ENCODE measurements at places on chromosomes 5 and 9. TPM values are rescaled to one million over a fixed set of nuclear protein-coding genes. Genes with fewer than 3 reads are reported as not detected.

DNA sequence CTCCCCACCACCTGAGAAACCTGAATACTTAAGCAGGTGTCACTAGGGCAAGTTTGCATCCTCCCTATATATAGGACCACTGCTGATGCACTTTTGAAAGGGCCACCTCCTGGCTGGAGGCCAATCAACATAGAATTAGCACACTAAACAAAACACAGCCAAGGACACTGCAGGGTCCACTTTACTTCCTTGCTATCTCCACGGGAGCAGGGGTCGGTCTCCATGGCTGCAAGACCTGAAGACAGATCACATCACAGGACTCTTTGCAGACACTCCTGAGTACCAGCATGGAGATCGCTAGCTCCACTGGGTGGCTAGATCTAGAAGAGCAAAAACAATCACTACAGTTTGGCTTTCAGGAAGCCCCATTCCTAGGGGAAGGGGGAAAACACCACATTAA, 72.3 kb downstream of the C9orf153 start:
- DNase-seq = peak; percentile 25

GRCh38 chr9:31253800-31254762, 1130.4 kb upstream of the ACO1 start:
- no peak for DNase-seq

DNA sequence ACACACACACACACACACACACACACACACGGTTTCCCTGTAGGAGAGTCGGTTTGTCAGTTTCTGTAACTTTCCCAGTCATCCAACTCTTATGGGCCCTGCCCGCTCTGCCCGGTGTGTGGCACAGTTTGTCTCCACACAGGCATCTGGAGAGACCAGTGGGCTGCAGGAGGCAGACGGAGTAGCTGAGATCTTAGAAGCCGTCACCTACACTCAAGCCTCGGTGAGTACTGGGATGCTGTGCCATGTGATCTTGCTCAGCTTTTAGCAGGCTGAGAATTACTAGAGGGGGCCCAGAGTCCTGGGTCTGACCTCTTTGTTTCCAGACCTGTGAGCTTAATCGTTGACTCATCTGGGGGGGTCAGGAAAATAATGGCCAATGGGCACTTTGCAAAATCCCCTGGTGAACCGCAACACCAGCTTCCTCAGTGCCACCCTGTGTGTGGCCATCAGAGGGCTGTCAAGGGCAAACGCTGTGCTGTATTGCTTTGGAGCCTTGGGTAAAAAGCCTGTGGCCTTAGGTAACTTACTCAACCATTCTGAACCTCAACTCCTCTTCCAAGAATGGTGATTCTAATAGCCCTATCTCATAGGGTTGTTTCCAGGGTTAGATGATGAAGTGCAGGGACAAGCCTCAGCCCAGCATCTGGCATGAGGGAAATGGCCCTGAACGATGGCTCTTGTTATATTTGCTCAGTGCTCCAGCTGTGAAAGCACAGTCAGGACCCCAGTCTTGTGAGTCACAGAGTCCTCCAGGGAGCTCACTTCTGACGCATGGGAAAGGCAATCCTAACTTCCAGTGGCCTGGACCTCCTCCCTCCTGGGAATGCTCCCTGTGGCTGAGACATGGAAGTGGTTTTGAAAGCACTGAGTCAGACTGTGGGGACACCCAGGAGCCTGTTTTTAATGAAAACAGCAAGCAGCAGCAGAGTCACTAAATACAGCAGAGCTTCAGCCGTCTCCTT, 45.6 kb downstream of the COL15A1 start:
- DNase-seq = peak; percentile 33

DNA sequence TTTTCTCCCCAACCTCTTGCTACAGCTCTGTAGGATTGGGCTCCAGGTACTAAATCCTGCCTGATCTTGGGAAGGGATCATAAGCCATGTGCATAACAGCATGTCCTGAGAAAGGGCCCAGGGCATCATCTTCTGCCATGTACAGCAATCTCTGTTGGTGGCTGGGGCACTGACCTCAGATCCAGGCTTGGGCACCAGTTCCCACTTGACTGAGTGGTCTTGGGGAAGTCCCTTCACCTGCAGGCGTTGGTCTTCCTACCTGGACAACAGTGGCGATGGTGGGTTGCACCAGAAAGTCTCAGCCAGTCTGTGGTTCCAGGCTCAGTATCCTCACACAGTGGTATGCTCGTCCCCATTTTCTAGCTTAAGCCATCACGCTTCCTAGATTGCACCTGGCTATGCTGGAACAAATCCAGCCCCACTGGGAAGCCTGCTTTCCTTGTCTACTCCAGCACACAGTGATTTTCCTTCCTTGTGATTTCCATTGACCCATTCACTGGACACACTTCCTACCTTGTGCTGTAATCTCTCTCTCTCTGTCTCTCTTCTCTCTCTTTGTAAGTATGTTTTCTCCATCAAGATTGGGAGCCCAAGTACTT, 121.7 kb upstream of the PITX1 start:
- DNase-seq = no peak

DNA sequence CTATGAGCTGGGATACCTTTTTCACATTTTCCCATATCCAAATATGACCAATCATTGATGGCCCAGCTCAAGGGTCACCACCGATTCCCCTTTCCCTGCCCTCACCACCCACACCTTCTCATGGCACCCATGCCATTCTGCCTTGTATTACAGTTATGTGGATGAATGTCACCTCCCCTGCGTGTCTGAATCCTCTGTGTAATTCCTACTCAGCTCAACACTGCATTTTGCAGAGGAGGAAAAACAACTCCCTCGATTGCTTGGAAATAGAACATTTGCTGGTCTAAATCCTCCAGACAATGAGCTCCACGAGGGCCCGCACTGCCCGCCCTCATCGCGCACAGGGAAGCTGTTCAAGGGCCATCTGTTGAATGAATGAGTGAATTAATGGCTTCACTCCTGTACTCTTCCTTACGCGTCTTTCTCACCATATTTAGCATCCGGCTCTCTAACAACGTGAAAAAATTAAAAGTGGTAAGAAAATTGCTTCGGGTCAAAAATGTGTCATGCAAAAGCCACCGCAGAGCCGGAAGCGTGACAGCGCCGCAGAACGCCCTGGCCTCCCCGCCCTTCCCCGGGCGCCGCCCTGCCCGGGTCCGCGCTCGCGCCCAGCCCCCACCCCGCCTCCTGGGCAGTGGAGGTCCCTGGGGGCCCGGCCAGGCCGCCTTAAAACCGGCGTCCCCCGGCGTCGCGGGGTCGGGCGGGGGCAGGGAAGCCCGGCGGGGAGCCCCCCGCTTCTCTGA, 704 bp downstream of the SUSD1 start:
- DNase-seq = peak; percentile 89

- peak; percentile 64 for DNase-seq
These were observed 664.8 kb upstream of the ZNF608 start for GRCh38 chr5:125411071-125411743.

GRCh38 chr5:126031989-126032716, 391.1 kb upstream of the GRAMD2B start:
- DNase-seq = no peak

GRCh38 chr9:96014078-96014477, 138.6 kb downstream of the ERCC6L2 start:
- no peak for DNase-seq

The UBE2QL1 gene
- 0.19 TPM for total RNA-seq

The ENTREP1 gene
- 3.4 TPM for total RNA-seq

The GARIN3 gene
- not detected for total RNA-seq

The ANKRD55 gene
- not detected for total RNA-seq

The GZMA gene
- total RNA-seq = 9.3 TPM

The HNRNPA0 gene
- total RNA-seq = 16.9 TPM

The RAD50 gene
- total RNA-seq = 36.1 TPM
